ENCODE measurements at places on chromosomes 7 and 10. TPM values are rescaled to one million over a fixed set of nuclear protein-coding genes. Genes with fewer than 3 reads are reported as not detected.

GRCh38 chr7:47895026-47895425 is 53.2 kb downstream of the PKD1L1 start:
- DNase-seq: no peak

Gene PRLHR
- total RNA-seq: not detected

Gene GNGT1
- total RNA-seq: not detected

DNA sequence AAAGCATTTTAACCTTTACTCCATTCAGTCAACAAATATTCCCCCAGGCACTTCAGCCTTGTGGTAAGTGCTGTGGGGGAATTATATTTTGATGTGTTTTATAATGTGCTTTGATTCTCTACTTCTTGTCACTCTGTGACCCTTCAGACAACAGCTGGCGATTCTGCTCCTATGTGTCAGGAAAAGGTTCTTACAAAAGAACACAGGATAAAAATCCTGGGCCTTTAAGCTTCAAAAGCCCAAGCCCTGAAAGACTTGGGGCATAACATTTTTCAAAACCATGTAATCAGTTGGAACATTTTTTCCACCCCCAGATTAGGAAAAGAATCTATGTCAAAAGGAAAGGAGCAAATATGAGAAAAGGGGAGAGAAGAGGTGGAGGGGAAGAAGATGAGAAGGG is 37.8 kb upstream of the LRRC17 start:
- DNase-seq: no peak

DNA sequence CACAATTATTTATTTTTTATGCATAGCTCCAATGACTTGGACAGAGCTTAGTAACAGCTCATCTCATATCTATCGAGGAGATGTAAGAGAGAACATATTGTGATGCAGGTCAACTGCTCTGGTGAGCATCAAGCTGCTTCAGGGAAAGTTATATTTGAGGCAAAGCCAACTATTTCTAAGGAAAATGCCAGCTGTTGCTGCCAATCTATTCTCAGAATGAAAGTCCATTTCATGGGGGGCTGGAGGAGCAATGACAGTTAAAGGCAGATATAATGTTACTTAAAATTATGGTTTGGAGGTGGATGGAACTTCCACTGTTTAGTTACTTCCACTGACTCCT is 424.8 kb downstream of the KIF20B start:
- DNase-seq: no peak

- DNase-seq: no peak
Measured at GRCh38 chr7:28658381-28658780, 246.1 kb downstream of the CREB5 start.

DNA sequence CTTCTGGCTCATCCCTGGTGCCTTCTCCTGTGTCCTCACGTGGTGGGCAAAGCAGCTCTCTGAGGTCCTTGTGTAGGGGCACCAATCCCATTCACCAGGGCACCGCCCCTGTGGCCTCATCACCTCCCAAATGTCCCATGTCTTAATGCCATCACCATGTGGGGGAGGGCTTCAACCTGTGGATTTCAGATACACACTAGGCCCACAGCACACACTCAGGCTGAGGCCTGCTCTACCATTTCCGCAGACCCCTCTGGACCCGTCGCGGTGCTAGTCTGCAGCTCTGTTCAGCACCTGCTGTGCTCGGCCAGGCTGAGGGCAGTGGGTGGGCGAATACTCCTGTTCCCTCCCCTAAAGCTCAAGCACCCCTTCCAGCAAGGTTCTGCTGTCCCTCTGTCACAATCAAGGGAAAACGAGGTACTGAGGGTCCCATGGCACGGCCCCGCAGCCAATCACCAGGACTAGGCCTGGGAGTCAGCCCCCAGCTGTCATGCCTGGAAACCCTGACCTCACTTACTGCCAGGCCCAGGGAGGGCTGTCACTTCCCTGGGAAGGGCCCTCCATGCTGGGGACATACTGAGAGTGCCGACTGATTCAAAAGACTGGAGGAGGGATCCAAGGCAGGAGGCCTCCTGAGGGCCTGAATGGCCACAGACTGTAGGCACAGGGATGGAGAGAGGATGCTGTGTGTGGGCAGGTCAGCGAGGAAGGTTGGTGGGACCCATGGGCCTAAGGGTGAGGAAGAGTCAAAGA is 123.8 kb upstream of the RET start:
- DNase-seq: no peak

Gene TBRG4
- 88.3 TPM for total RNA-seq

Gene SLC13A1
- total RNA-seq: not detected

DNA sequence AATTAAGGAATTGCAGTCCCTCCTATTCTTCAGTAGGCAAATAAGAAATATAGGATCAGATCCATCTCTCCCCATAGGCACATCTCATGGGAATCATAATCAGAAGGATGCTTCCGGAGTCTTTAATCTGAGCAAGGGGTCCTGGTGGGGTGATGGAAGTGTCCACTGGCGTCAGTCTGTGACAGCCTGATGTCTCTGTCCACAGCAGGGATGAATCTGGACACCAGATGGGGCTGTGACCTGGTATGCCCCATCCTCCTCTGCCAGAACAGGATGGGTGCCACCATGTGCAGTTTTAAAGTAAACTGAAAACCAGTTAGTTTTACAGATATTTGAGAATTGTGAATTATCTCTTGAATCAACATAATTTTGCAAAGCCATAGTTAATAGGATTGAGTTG is 148.7 kb downstream of the C1GALT1 start:
- no peak for DNase-seq

Gene INHBA
- 2.4 TPM for total RNA-seq

GRCh38 chr10:74683621-74684364 is 142.6 kb upstream of the KAT6B start:
- no peak for DNase-seq

Gene TIAL1
- 22.0 TPM for total RNA-seq

Gene KIAA1217
- 0.88 TPM for total RNA-seq

- no peak for DNase-seq
Measured at GRCh38 chr10:65556006-65556405, 1369.8 kb upstream of the LRRTM3 start.

Gene ATAD1
- 31.5 TPM for total RNA-seq

DNA sequence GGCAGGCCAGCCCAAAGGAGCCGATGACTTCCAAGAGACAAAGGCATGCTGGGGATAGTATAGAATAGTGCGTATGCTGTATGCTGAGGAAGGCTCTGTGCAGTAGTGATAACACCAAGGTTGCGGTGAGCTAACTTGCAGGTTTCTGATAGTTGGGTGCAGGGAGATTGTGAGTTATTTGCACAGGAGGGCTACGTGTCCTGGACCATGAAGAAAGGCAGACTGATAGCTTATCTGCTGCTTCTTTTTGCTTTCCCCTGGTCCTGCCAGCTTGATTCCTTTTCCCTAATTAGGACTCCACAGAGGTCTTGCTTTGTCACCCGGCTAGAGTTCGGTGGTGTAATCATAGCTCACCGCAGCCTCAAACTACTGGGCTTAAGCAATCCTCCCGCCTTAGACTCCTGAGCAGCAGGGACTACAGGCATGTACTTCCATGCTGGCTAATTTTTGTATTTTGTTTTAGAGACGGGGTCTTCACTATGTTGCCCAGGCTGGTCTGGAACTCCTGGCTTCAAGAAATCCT is 43.9 kb upstream of the ARHGAP12 start:
- DNase-seq: no peak

- DNase-seq: no peak
Measured at GRCh38 chr10:102396730-102397151, 1.2 kb downstream of the NFKB2 start.

Gene CHN2
- 0.78 TPM for total RNA-seq

DNA sequence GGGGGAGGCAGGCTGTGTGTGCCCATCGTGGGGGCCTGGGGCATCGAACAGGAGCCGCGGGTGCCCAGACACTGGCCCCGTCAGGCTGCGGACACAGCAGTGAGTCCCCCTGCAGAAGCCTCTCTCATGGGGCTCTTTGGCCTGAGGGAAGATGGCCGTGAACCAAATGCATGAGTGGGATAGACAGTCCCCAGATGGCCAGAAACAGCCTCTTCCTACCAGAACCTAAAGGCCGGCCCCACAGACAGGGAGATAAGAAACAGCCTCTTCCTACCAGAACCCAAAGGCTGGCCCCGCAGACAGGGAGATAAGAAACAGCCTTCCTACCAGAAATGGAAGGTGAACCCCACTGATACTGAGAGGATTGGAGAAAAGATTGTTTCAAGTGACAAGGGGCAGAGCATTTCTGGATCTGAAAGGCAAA is 16.6 kb downstream of the IDI2 start:
- DNase-seq: no peak

Gene CRPPA
- 0.86 TPM for total RNA-seq
